ENCODE measurements at places on chromosomes 6 and 20.
A peak's percentile ranks its signal among the peaks of the same experiment; 100 is the strongest.

DNA sequence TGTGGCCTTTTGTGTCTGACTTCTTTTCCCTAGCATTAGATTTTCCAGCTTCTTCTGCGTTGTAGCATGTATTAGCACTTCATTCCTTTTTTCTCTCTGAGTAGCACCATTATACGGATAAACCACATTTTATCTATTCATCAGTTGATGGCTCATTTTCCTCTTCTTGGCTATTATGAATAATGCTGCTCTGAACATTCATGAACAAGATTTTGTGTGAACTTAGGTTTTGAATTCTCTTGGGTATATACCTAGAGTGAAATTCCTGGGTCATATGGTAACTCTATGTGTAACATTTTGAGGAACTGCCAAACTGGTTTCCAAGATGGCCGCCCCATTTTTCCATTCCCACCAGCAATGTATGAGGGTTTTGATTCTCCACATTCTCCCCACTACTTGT, 28.7 kb downstream of the SLC22A16 start:
- no peak for DNase-seq

DNA sequence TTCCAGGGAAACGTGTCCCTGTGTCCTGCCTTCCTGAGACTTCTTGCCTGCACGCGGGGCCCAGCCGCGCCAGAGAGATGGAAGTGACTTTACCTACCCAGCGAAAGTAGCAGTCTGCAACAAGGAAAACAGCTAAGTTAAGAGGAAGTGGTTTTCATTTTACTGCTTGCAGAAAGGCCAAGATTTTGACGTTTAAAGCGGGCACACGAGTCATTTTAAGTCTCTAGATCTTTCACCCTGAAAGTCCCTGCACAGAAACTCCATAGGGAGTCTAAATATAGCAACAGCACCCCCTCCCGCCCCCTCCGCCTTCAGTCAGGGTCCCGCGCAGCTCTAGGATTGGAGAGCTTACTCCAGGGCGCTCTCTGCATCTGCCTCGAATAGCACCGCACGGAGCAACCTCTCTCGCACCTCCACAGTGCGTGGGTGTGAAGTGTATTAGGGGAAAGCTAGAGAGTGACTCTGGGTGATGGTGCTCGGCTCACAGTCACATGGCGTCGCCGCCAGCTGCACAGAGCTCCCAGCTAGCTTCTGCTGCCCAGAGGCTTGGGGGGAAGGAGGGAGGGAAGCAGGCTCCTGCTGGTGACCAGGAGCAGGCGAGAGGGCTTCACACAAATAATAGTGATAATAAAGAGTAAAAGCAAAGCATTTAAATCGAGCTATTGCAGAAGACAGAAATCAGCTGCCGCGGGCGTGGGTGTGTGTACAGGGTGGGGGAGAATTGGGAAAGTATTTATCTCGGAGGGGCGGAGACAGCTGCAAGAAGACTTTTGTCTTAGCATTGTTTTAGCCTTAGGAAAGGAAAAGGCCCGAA, 1.8 kb upstream of the KCNQ5 start:
- peak; percentile 40 for DNase-seq

GRCh38 chr6:43891072-43891870, 121.3 kb downstream of the VEGFA start:
- DNase-seq = no peak

- DNase-seq = no peak
Measured at GRCh38 chr20:58300321-58300720, 9.2 kb upstream of the RAB22A start.

- DNase-seq = no peak
Measured at GRCh38 chr20:19047040-19047950, 165.1 kb upstream of the SLC24A3 start.
